ENCODE measurements at places on chromosomes 13 and 19. TPM values are rescaled to one million over a fixed set of nuclear protein-coding genes. Genes with fewer than 3 reads are reported as not detected.

DNA sequence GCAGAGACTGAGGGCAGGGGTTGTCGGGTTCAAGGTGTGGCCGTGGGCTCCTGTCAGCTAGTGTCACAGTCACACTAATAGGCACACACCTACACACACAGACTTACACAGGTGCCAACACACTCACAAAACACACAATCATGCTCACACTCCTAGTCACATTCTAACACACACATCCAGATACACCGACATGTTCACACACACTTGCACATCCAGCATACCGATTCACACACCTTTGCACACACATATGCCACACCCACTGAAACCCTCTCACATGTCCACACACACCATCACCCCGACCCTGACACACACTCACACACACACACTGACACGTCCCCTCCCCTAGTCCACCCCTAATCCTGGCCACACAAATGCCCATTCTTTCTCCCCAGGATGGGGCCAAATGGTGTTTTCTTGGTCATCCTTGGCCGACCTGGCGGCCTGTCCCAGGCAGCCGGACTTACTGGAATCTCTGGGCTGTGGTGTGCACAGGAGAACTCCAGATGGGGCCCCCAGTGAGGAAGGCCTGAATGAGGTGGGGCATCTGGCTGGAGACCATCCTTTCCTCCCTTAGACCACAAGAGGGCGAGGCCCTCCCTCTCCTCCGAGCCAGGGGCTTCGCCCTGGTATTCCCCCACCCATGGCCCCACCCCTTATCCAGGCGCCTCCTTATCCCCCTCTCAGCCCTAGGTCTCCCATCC, 19.1 kb upstream of the PNMA8B start:
- H3K4me3 ChIP-seq, result no peak overlapping the region
- no peak overlapping the region for H3K27ac ChIP-seq
- H3K36me3 ChIP-seq, result no peaks in the 10 kb centered on the region
- no peak for DNase-seq

- H3K27ac ChIP-seq, result no peak overlapping the region
- H3K27me3 ChIP-seq, result no peaks in the 10 kb centered on the region
- H3K36me3 ChIP-seq, result peaks cover 58% of the 10 kb centered on the region
- no peak overlapping the region for H3K4me3 ChIP-seq
- DNase-seq, result no peak
- no peaks in the 10 kb centered on the region for H3K4me1 ChIP-seq
Observed at GRCh38 chr19:49793561-49793840, 19.6 kb downstream of the FUZ start.

Gene POLR1D
- total RNA-seq, result 111 TPM

DNA sequence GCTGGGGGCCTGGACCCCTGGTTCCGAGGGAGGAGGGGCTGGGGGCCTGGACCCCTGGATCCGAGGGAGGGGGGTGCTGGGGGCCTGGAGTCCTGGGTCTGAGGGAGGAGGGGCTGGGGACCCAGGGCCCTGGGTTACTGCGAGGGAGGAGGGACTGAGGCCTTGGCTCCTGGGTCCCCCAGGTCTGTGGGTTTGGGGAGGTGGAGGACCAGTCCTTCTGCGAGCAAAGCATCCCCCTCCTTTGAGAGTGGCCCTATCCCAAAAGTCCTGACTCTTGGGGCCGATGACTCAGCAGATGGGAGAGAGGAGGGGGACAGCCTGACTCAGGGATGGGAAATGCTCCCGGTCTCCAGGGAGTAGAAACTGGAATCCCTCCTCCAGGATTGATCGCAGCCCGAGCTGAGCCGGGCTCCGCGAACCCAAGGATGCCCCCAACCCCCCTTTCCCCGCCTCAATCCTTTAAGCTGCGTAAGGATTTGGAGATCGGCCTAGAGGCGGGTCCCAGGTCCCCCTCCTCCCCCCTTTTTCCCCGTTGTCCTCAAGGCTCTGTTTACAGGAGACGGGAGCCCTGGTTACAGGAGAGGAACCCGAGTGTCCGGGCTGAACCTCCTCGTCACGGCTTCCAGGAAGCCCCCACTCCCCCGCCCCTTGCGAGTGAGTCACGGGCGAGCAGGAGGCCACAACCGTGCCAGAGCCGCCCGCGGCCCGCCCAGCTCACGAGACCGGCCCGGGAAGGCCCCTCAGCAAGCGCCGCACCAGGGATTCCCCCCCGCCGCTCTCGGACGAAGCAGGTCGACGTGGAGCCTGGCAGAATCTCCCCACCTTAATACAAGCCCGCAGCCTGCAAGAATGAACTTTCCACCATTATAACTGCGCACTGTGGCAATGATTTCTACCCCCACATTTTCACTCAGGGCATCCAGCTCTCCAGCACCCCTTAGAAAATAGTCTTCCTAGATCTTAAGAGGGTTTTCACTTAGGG, 3.0 kb upstream of the ZFP36 start:
- no peak overlapping the region for H3K4me3 ChIP-seq
- peak; percentile 100 for DNase-seq
- H3K36me3 ChIP-seq, result no peaks in the 10 kb centered on the region
- H3K27ac ChIP-seq, result peak overlapping the region; percentile 89
